SIG-M5 (cell line): ENCODE measurements at places on chromosomes 12 and 14.

GRCh38 chr12:18591473-18591872, 146.3 kb downstream of the PLCZ1 start:
- no peak for DNase-seq

DNA sequence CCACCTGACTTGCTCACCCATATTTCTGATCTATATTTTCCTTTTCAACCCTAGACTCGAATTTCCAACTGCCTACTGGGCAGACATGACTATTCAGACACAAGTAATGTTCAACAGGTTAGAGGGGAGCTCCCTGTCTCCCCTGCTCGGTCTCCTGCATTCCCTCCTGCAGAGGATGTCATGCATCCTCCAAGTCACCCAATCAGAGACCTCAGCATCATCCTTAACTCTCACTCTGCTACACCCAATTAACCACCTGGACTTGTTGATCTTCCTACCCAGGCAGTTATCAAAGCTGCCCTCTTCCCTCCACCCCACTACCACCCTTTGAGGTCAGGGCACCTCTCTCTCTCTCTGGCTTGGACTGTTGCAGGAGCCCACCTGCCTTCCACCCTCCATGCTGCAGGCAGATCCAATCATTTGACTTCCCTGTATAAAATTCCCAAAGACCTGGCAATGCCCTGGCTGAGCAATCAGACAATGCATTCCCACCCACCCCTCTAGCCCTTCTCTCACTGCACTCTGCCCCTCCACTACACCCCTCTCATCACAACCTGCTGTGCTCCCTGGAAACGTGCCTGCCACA, 10.9 kb downstream of the FAIM2 start:
- no peak for DNase-seq

GRCh38 chr12:131509701-131510100, 201.2 kb upstream of the SFSWAP start:
- DNase-seq: no peak

DNA sequence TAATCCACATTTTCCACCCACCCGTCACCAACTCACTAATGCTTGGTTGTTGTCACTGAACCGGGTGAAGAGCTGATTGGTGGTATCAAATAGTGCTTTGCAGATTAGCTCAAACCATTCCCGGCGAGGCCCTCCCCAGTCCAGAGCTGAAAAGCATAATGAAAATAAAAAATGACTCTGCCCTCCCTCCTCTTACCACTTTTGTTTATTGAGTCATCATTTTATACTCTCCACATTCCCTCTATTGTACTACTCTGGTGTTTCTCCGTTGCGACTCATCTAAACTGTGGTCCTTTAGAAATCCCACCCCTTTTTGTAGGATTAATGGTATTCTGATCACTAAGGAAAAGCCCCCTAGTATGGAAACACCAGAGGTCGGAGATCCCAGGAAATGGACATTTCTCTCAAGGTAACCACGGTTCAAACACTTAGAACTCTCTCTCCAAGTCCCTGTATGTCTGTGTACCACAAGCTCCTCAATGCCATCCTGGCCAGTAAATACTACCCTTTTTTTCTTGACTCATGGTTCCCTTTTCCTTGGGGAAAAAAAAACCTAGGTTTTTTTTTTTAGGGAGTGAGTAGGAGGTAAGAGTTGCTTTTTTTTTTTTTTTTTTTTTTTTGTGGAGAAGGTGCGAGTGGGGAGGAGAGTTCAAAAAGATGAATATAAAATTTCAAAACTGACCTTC, 42.0 kb downstream of the AREL1 start:
- DNase-seq: no peak

DNA sequence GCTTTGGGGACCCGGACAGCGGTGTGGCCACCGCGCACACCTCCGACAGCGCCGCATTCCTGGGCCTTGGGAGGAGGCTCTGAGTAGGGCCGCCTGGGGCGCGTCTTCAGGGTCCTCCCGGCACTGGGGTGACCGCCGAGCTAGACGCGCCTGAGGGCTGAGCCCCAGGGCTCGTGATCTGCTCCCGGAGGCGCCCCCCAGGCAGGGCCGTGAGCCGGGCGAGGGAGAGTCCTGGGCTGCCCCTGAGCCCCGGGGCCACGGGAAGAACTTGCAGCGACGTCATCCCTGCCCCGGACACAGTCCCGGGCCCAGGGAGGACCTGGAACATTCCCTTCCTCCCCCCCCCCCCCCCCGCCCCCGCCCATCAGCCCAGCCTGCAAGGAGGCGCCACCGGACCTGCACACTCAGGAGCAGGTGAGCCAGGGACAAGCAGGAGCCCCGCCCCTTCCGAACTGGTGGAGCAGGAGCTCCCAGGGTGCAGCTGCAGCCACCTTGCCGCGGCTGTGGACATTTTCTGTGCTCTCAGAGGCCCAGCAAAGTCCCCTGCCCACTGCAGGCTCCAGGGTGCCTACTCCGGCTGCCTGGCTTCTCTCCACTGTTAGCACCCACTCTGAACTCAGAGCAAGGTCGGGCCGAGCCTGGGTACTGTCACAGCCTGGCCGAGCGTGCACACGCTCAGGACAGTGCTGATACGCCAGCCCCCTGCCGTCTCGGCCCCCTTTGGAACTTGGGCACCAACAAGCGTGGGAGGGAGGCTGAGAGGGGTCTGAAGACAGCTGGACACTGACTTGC, 50.7 kb downstream of the A2M start:
- DNase-seq: no peak

GRCh38 chr12:71865166-71865713, 25.7 kb downstream of the TBC1D15 start:
- no peak for DNase-seq

GRCh38 chr14:36718216-36718615, 56.6 kb downstream of the PAX9 start:
- DNase-seq: no peak

DNA sequence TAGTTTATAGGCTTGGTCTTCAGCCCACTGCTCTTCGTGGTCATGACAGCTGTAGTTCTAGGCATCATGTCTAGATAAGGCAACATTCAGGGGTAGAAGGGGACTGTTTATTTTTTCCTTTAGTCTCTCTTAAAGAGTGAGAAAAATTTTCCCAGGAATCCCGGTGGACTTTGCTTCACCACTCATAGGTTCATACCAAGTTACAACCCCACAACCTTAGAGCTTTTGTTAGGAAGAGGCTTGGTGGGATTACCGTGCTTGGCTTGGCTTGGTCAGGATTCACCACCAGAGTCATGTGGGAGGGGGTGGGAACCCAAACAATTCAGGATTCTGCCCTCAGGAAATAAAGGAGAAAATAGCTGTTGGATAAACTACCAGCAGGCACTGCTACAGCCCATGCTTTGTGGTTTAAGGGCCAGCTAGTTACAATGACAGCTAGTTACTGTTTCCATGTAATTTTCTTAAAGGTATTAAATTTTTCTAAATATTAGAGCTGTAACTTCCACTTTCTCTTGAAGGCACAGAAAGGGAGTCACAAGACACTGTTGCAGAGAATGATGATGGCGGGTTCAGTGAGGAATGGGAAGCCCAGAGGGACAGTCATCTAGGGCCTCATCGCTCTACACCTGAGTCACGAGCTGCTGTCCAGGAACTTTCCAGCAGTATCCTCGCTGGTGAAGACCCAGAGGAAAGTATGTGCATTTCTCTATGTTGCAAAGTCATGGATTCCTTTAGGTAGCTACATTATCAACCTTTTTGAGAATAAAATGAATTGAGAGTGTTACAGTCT, 25.9 kb upstream of the PAPLN start:
- DNase-seq: no peak

DNA sequence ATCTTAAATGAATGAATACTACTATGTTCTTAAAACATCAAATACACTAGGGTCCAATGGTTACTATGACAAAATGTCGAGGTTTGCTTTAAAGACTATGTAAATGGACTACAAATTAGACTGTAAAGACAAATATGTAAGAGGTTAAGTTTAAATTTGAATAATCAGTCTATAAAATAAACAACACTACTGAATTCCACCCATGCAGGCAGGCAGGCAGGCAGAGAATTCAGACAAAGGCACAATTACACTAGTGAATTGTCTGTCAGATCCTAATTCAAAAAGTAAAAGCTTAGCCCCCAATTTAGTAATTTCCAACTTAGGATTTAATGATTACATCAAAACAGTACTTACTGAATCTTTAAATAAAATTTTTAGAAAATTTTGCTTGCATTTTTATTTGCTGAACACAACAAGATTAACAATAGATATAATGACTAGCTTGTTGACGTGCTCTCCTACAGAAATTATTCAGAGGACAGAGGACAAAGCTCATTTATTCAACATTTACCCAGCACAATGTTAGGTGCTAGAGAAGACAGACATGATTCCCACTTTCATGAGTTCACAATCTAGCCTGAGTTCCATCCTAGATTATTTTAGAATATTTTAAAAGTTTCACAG, 97.4 kb downstream of the CDK17 start:
- DNase-seq: no peak

GRCh38 chr12:130916241-130916911, 37.3 kb upstream of the ADGRD1 start:
- DNase-seq: no peak

DNA sequence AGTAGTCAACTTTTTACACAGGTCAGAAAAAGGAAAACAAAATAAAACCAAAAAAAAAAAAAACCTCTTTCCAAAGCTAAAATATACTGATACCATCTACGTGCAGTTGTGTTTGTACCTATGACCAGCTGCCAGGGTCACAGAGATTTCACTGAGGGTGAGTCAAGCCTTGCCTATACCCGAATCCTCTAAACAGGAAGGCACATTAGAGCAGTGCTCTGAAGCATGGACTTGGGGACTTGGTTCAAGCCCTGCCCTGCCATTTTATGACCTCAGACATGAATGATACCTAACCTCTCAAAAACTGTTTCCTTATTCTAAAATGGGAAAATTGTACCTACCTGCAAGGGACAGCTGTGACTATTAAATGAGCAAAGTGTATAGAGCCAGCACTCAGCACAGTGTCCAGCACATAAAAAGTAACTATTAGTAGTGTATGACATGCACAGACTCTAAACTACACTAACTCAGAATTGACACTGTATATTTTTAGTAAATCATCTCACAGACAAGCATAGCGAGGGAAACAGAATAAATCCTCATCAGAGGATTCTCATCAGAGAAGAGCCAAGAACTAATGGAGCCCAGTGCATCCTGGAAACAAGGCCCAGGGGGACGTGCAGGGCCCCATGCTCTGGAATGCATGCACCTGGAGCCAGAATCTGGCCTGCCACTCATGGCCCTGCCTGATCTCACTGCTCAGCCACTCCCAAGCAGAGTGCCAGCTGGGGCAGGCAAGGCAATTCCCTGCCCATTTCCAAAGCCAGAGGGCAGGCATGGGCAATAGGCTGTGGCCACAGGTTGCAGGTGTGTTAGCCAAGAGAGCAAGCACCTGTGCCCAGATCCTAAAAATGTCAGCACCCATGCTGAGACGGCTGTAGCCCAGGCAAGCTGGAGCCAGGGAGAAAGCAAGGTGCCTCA, 57.0 kb downstream of the NT5DC3 start:
- no peak for DNase-seq

GRCh38 chr12:78697817-78698415, 166.7 kb upstream of the SYT1 start:
- DNase-seq: no peak

- no peak for DNase-seq
These were observed 56.5 kb upstream of the CDKL1 start for GRCh38 chr14:50452979-50453705.
